ENCODE measurements at places on chromosomes 4 and X. TPM values are rescaled to one million over a fixed set of nuclear protein-coding genes. Genes with fewer than 3 reads are reported as not detected.

The EVC gene
- 17.9 TPM for total RNA-seq

The CT45A5 gene
- not detected for total RNA-seq

The SSX7 gene
- not detected for total RNA-seq

The RAI2 gene
- not detected for total RNA-seq

The IDUA gene
- total RNA-seq, result 3.8 TPM

The NMU gene
- total RNA-seq, result 4.6 TPM

The SLC26A1 gene
- total RNA-seq, result 0.21 TPM

The HEPH gene
- not detected for total RNA-seq

The MGARP gene
- total RNA-seq, result not detected

The TMEM150C gene
- total RNA-seq, result not detected

The ARSJ gene
- 31.5 TPM for total RNA-seq

The DAPP1 gene
- total RNA-seq, result 127 TPM

The REELD1 gene
- total RNA-seq, result not detected
